Effector memory CD4-positive, alpha-beta T cell (primary cell): ENCODE measurements at places on chromosomes 4 and X.

GRCh38 chr4:189088780-189089179 lies 851.9 kb upstream of the FRG1 start:
- no peak for DNase-seq

- DNase-seq, result no peak
Observed at GRCh38 chr4:111854494-111855087, 290.7 kb upstream of the FAM241A start.

DNA sequence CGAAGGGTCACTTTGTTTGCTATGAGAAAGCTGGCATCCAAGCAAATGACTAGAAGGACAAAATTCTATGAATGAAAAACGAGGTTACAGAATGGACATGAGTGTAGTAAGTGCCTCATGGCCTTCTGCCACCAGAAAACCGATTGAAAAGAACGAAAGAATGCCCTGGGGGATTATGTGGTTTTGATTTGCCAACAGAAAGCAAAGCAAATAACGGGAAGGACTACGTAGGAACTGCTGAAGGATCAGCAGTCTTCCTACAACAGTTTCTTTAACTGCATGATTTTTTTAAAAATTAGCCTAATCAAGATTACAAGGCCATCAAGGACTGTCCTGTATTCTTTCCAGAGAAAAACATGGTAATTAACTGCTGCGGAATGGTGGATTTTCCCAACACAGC lies 50.6 kb downstream of the NRK start:
- DNase-seq, result no peak

DNA sequence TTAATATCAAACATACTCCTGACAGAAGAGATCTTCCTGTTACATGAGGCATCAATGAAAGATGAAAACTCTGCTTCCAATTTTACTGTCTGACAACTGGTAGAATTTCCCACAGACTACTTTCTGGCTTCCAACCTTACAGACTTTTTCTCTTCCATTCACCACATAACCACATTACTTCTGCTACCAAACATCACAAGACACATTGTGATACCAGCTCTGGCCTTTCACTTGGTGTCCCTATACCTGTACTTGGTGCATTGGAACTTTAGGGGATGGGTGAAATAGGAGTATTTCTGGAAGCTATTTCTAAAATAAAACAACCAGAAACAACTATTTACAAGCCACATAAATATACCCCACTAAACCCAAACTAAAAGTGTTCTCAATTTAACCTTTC lies 20.5 kb downstream of the AMTN start:
- DNase-seq, result no peak

DNA sequence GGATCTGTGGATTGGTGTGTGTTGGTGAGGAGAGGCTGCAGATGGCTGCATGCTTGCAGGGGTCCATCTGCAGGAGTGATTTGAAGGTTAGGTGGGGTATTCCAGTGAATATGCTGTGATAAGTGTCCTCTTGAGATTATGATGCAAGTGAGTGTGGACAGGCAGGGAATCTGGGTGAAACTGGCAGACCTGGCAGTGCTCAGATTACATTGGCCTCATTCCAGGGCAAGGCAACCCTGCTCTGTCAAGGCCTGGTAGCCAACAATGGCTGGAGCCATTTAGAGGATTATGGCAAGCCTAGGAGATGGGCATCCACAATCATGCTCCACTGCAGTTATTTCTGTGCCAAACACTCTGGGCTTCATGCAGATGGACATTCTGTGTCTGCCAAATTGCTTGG lies 113.9 kb downstream of the RTL3 start:
- DNase-seq, result no peak

GRCh38 chr4:30471861-30472260 lies 248.3 kb upstream of the PCDH7 start:
- no peak for DNase-seq

DNA sequence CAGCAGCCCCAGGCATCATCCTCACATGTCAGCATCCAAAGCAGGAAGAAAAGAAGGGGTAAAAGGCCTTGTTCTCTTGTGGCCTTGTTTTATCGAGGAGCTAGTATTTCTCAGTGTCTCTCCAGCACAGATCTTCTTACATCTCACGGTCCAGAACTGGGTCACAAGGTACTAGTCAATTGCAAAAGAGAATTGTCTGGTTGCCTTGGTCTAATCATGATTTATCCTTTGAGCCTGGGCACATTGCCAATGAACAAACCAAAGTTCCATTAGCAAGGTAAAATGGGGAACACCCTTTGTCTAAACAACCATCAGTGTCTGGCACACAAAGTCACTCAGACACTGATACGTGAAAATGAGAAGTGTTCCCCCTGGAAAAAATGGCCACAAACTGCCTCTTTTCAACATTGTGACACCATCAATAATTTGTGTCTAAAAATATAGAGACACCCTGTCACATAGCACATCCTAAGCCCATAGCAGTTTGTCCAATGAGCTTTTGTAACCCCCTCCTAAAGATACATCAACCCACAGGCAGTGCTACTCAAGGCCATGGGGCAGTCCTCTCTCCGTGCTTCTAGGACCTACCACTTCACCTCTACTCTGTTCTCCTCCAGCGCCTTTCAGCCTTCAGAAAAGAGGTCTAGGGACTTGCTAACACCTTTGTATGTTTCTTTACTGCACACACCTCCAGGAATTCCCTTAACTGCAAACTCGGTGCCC lies 534.4 kb downstream of the MID1IP1 start:
- no peak for DNase-seq

DNA sequence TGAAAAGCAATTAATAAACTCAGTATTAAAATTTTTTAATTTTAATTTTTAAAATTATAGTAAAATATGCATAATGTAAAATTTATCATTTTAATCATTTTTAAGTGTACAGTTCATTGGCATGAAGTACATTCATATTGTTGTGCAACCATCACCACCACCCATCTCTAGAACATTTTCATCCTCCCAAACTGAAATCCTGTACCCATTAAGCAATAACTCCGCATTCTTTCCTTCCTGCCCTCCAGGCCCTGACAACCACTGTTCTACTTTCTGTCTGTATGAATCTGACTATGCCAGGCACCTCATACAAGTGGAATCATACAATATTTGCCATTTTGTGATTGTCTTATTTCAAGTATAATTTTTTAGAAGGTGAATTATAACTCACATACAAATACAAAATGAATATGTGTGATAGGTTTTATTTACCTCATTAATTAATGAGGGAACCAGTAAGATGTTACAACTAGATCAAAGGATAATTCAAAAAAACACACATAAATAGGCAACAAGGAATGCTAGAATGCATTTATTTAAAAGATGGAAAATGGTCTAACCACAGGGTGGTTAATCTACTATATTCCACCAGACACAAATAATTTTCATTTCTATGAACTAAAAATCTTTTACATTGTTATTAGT lies 13.1 kb upstream of the AFF1 start:
- DNase-seq, result no peak
